Renal cortical epithelial cell (primary cell): ENCODE measurements at places on chromosomes 11 and 22.

- peak; percentile 6 for DNase-seq
Observed at GRCh38 chr22:33539202-33539901, 380.9 kb downstream of the LARGE1 start.

- no peak for DNase-seq
Observed at GRCh38 chr11:61752117-61752924, at the start of gene MYRF. TSS of gene MYRF (plus strand) at chr11:61752636. CDS start at chr11:61752745, 109 bp downstream.

DNA sequence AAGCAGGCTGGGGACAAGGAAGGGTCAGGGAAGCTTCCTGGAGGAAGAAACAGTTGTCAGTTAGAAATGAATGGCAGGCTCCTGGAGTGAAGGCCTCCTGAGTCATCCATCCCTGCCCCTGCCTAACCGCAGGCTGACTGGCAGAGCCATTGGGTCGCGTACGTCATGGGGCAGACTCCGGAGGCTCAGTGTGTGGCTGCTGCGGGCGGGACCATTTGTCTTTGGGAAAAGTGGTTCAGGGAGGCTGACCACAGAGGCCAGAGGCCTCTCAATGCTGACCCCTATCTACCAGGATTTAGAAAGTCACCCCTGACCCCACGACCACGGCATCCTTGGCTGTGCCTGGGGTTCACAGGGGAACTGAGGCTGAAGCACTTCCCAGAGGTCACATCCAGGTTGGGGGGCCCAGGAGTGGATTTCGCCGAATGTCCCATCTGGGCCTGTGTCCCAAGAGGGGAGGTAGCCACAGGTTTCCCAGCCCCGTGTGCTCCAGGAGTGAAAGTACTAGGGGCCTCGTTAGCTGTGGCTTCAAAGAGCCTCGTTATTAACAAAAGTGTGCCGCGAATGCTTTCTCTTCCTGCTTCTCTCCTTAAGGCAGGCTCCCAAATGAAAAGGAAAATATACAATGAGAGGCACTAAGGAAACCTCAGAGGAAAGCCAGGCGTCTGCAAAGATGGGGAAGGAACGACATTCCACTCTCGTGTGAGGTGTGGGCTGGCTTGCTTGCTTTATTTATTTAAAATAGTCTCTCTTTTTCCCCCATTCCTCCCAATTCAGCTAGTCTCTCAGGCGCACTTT, 58.9 kb downstream of the FLRT1 start:
- peak; percentile 88 for DNase-seq

DNA sequence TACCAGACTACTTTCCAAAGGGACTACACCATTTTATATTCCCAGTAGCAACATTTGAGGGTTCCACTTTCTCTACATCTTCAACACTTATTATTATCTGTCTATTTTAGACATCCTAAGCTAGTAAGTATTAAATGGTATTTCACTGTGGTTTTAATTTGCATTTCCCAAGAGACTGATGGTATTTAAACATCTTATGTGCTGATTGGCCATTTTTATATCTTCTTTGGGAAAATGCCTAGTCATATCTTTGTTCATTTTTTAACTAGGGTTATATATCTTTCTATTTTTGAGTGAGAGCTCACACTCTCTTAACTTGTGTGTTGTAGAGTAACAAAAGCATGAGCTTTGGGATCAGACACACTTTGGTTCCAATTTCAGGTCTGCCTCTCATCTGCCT, 73.7 kb downstream of the PRCP start:
- no peak for DNase-seq

DNA sequence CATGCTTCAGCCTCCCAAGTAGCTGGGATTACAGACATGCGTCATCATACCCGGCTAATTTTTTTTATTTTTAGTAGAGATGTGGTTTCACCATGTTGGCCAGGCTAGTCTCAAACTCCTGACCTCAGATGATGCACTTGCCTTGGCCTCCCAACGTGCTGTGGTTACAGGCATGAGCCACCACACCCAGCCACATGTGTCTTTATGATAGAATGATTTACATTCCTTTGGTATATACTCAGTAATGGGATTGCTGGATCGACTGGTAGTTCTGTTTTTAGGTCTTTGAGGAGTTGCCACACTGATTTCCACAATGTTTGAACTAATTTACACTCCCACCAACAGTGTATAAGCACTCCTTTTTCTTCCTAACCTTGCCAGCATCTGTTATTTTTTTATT, 276.2 kb downstream of the METTL15 start:
- peak; percentile 5 for DNase-seq

DNA sequence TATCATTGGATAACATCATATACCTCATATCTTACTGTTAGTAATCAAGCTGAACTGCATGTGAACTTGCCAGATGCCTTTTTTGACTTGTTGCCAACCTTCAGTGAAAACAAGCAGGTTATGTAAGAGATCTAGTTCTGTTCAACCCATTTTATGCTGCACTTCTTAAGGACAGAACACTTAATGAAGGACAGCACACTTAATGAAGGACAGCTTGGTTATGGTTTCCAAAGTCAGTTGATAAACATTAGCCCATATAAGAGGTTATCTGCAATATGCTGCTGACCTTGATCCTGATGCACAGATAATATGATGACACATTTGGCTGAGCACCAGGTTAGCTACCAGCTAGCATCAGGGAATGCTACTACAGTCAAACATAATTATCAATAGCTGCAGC, 358.7 kb upstream of the PDGFD start:
- DNase-seq: no peak

GRCh38 chr22:37870273-37870672, 21.1 kb downstream of the EIF3L start:
- no peak for DNase-seq

DNA sequence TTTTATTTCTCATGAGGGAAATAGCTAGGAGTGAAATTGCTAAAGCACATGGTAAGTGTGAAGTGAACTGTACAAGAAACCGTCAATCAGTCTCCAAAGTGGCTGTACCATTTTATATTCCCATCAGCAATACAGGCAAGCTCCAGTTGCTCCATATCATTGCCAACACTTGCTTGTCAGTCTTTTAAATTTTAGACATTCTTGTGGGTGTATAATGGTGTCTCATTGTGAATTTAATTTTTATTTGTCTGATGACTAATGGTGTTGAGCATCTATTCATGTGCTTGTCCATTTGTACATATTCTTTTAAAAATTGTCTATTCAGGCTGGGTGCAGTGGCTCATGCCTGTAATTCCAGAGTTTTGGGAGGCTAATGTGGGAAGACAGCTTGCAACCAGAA, 34.1 kb upstream of the SMCO4 start:
- peak; percentile 60 for DNase-seq

- no peak for DNase-seq
Observed at GRCh38 chr11:72793076-72793424, 797 bp downstream of the STARD10 start.

DNA sequence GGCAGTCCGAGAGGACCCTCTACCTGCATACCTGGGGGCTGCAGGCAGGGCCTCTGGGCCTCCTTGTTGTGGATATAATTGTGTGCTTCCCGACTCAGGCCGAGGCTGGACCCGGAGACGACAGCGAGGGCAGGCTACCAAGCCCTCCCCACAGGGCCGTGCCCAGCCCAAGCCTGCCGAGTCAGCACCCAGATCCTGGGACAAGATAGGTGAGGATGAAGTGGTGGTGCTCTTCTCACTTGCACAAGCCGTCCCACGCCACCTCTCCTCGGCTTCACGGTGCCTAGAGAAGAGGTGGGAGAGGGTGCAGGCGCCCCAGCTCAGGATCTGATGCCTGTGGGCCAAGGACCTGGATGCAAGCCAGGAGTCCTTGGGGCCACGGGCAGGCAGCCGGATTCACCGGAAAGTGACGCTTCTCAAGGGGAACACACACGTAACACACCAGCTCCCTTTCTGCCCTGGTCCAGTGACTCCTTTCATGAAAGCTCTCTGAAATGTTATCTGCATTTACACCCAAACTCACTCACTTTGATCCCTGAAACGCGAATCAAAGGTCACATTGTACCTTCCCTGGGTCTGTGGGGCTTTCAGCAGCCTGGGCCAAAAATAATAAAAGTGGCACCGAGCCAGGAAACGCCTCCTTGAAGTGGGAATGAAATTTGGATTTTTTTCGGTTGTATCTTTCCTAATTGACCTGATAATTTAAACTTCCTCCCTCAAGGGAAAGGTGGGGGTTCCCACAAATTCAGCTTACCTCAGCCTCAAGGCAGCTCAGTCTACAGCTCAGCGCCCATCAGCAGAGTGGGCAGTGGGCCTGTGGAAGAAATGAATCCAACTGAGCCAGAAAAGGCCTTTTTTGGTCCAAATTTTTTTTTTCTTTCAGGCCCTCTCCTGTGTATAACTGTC, 1.1 kb upstream of the GNB1L start:
- peak; percentile 35 for DNase-seq

- no peak for DNase-seq
Observed at GRCh38 chr11:1081601-1082311, 7.1 kb downstream of the MUC2 start.

- DNase-seq: peak; percentile 38
Observed at GRCh38 chr22:31692186-31692886, 30.3 kb upstream of the PISD start.

DNA sequence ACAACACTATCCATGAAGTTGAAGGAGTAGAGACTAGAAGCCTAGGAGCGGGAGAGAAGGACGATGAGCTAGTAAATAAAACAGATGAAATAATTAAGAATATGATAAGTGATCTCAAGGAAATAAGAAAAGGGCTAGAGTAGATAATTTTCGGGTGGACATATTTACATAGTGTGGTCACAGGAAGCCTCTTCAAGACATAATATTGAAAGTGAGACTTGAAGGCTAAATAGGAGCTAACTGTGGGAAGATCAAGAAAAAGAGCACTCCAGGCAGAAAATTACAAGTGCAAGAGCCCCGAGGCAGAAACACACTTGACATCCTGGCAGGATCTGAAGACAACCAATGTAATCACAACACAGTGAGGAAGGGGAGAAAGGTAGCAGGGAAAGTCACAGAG, 11.9 kb upstream of the PPFIBP2 start:
- no peak for DNase-seq

GRCh38 chr11:134905517-134905916, 493.5 kb upstream of the B3GAT1 start:
- DNase-seq: no peak

DNA sequence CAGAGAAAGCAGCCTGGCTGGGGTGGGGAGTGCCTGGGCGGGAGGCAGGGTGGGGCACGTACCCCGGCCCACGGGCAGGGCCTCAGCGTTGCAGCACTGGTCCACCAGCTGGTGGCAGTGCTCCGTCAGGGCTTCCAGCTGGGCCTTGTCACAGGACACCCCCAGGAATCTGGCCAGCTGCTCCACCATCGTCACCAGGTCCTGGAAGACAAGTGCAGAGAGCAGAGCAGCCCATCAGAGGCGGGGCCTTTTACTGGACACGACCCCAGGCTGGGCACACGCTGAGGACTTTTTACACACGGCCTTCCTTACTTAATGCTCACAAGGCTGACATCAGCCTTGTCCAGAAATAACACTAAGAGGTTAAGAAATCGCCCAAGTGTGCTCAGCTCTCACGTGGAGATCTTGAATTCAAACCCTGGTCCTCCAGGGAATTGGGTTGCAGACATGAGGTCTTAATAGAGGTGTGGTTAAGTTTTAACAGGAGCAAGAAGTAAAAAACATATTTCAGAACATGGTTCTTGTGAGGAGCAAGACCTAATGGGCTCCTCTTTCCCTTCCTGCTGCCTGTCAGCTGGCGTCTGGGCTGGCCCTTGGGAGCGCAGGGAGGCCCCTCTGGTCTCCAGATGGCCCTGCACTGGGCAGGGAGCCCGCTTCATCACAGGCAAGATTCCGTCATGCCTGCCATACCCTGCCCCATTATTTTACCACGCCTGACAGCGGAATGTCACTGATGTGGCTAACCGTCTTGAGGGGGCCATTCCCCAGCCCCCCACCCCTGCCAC, 17.1 kb upstream of the EFCAB6 start:
- no peak for DNase-seq

DNA sequence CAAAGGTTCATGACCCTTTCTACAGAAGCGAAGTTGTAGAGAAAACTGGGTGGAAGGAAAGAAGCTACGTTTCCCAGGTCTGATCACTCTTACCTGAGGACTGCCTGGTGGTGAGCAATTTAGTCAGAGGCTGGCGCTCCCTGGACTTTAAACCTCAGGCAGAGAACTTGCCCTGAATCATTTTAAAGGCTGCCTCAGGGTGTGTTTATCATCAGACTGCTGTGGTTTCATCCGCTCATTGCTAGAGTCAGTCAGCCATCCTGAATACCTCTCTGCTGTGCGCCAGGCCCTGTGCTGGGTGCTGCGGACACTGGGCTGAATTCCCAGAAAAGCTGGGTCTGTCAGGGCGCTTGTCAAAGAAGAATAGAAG, 2.7 kb downstream of the DTX4 start:
- DNase-seq: peak; percentile 90

DNA sequence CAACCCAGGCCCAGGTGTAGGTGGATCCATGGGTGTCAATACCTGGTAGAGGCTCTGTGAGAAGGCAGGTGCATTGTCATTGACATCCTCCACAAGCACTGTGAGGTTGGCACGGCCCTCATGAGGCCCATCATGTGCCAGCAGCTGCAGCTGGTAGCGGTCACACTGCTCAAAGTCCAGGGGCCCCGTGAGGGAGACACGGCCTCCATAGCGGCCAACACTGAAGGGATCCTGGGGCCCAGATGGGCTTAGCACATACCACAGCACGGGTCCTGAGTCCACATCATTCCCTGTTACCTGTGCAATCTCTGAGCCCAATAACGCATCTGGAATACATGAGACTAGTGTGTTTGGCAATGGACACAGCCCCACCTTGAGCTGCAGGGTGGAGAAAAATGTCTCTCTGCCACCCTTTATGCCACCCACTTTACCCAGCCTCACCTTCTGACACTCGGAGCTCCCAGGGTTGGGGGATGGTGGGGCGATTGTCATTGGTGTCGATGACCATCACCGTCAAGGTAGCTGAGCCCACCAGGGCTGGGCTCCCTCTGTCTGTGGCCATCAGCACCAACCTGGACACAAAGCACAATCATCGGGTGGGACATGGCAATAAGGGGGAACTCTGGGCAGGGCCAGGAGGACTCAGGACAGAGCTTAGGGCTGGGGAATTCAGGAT, 6.1 kb upstream of the TPP1 start:
- no peak for DNase-seq

GRCh38 chr11:86863476-86863875, 63.1 kb downstream of the PRSS23 start:
- no peak for DNase-seq

DNA sequence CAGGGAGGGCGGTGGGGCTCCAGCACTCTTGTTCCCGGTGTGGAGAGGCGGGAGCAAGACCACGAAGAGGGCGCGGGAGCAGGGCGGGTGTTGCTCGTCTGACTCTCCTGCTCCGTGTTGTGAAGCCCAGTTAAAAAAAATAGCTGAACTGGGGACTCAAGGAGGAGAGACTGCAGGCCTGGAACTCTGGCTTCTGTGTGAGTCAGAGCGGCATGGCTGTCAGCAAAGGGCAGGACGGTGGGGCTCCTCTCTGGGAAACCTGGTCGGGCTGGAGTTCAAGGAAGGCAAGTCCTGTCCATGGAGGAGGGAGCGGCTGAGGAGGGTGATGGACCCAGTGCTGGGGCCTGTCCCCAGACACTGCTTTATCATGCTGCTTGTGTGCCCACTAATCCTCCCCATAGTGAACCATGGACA, 152.3 kb downstream of the FEZ1 start:
- DNase-seq: no peak
